ENCODE measurements at places on chromosomes 2 and 18.

DNA sequence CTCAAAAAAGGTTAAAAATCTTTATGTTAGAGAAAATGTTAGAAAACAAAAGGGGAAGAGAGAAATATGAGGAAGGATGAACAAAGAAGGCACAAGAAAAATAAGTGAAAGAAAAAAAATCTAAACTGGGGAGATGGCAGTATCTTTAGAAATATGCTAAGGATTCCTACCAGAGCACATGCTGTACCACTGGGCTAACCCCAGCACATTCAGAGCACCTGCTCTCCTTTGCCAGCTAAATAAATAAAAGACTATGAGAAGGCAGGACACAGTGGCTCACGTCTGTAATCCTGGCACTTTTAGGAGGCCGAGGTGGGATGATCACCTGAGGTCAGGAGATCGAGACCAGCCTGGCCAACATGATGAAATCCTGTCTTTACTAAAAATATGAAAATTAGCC lies 92.2 kb upstream of the CDKL4 start:
- DNase-seq, result no peak

GRCh38 chr2:173957517-173957916 lies 7.7 kb downstream of the SP3 start:
- no peak for DNase-seq

- DNase-seq, result no peak
Observed at GRCh38 chr18:35085450-35086380, 44.5 kb downstream of the MAPRE2 start.

- DNase-seq, result no peak
Observed at GRCh38 chr2:191148791-191149190, 2.0 kb downstream of the STAT4 start.

GRCh38 chr2:29246383-29247300 lies 131.4 kb downstream of the CLIP4 start:
- DNase-seq, result no peak

Measured in iPS-NIHi11 (cell line).